ENCODE measurements at places on chromosomes 4 and X.

- DNase-seq: no peak
Observed at GRCh38 chr4:44422912-44423311, 25.7 kb downstream of the KCTD8 start.

DNA sequence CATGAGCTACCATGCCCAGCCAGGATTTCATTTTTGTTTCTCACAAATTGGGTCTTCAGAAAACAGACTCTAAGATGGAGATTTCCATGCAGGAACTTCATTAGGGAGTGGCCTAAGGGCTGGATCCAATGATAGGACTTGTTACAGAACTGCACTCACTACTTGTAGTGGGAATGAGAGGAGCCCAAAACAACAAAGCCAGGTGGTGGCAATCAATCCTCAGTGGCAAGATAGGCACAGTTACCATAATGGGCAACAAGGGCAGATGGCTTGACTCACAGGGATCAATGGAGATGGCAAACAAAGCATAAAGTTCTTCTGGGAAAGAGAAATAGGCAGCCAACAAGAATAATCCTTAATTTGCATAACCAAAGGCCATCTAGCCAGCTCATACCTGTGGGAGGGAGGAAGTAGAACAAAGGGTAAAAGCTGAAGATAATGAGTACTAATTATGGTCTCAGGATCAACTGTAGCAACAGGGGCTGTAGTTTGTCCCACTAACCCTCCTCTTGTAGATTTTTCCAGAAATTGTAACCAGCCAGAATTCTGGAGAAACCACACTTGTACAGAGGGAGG lies 72.8 kb upstream of the MAPK10 start:
- DNase-seq: no peak

DNA sequence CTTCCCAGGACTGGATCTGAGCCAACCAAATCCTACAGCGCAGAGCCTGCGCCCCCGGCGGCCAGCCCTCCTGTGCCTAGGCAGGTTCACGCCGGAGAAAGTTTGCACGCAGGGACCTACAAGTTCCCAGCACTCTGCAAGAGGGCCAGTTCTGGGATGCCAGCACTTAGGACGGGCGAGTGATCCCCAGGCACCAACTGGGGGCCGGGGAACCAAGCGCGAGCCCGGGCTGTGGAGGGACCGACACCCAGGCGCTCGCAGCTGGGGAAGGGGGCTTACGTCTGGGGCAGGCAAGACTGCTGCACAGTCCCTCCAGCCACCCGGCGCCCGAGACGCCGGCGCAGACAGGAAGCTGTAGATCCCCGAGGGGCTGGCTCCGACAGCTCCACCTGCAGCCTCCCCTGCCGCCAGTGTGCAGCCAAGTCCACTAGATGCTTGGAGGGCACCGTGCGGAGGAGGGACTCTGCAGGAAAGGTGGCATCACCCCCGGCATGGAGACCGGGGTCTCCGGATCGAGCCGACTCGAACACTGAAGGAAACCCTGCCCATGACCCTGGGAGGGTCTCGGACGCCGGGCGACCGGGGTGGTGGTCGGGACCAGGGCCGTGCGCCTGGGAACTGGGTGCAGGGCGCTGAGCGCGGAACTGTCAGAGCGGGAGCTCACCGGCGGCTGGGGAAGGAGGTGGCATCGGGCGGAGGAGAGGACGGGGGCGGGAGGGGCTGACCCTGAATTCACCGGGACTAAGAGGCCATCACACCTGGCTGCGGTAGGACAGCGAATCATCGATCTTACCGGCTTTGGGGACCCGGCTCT lies 566 bp downstream of the CORIN start:
- DNase-seq: no peak

GRCh38 chr4:119081542-119081859 lies 54.1 kb upstream of the MYOZ2 start:
- no peak for DNase-seq

GRCh38 chrX:100677611-100678181 lies 33.7 kb downstream of the SRPX2 start:
- DNase-seq: no peak

- no peak for DNase-seq
Observed at GRCh38 chrX:110851780-110852179, 56.2 kb upstream of the CHRDL1 start.

DNA sequence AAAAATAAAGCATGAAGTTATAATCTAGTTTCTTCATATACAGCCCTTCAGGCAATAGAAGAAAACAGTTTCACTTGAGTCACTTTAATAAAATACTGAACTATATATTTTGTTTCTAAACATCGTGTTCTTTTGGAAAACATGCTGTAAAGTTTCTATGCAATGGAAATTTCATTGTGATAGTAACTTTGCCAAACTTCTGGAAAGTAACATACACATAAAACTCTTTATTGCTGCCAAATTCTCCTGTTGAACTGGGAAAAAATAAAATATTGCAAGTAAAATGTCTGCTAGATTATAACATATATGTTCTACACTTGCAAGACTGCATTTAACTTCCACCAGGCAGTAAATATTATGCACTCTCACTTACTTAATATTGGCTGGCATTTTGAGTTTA lies 635.4 kb downstream of the SPRY1 start:
- DNase-seq: no peak

DNA sequence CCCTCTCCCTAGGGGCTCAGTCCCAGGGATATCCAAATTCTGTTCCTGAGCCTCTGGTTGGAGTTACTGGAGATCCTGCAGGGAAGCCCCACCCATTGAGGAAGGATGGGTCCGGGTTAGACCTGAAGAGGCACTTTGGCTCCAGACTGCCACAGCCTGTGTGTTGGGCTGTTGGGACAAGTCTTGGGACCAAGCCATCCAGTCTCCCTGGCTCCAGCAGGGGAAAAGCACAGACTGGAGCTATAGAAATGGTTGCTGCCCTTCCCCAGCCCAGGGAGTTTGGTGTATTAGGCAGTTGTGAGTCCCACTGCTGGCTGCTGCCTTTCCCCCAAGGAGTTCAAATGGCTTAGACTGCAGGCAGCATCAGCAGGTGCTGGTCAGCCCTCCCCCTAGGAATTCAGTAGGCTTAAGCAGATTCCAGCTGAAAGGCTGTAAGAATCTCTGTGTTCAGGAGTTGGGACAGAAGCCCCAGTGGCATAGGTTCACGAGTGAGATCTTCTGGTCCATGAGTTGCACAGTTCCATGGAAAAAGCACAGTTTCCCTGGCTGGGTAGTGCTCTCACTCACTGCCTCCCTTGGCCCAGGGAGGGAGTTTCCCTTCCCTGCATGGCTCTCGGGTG lies 344.0 kb upstream of the EPHA5 start:
- DNase-seq: no peak

GRCh38 chr4:52372747-52373146 lies 286.4 kb downstream of the USP46 start:
- no peak for DNase-seq

DNA sequence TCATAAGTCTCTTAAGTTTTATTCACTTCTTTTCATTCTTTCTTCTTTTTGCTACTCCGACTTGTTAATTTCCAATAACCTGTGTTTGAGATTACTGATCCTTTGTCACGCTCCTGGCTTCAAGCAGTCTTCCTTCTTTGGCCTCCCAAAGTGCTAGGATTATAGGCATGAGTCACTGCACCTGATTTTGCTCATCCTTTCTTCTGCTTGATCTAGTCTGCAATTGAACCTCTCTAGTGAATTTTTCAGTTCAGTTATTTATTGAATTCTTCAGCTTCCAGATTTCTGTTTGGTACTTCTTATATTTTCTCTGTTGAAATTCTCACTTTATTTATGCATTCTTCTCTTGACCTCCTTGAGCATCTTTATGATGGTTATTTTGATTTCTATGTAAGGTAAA lies 38.6 kb upstream of the SYTL5 start:
- no peak for DNase-seq

DNA sequence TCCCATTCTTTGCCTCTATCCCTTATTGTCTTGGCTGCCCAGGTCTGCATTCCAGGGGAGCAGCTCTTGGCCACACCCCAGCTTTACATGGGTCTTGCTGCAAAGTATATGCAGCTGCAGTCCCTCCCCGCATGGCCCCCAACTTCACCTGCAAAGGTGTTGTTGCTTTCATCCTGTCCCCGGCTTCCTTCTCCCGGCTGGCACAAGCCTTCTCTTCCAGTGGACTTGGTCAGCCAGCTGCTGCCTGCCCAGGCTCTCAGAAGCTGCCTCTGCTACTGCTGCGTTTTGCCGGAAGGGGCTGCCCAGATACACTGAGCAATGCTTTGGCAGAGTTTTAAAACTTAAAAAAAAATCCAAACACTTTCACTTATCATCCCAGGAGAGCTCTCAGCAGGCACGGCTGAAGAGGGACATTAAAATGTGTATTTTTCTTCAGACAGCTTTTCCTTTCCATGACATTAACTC lies 121.2 kb upstream of the PDLIM3 start:
- DNase-seq: no peak

- no peak for DNase-seq
Observed at GRCh38 chrX:25039036-25039435, 23.3 kb upstream of the ARX start.

DNA sequence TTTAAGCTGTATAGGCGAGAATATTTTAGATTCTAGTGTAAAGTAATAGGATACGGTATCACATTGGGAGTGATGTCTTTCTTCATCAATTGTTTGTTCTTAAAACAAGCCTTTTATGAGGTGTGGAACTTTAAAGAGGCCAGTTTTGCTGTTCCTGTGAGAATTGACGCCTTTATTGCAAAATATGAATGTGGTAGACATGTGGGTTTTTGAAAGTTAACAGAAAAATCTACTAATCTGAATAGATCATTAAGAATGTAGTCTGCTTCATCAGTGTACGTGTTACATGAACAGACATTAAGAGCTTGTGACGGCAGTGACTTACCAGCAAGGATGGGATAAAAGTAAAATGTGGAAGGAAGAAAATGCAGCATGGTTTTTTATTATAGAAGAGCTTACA lies 63.8 kb downstream of the STOX2 start:
- DNase-seq: no peak

- no peak for DNase-seq
Observed at GRCh38 chrX:44903830-44904530, 31.0 kb downstream of the KDM6A start.

DNA sequence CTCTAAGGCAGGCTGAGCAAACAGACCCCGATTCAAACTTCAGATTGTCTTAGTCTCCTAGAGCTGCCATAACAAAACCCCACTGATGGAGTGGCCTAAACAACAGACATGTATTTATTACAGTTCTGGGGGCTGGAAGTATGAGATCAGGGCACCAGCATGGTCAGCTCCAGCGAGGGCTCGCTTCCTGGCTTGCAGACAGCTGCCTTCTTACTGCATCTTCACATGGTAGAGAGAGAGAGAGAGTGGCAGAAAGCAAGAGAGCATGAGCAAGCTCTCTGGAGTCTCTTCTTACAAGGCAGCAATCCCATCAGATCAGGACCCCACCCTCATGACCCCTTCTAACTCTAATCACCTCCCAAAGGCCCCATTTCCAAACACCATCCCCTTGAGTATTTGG lies 22.3 kb upstream of the SORCS2 start:
- no peak for DNase-seq

DNA sequence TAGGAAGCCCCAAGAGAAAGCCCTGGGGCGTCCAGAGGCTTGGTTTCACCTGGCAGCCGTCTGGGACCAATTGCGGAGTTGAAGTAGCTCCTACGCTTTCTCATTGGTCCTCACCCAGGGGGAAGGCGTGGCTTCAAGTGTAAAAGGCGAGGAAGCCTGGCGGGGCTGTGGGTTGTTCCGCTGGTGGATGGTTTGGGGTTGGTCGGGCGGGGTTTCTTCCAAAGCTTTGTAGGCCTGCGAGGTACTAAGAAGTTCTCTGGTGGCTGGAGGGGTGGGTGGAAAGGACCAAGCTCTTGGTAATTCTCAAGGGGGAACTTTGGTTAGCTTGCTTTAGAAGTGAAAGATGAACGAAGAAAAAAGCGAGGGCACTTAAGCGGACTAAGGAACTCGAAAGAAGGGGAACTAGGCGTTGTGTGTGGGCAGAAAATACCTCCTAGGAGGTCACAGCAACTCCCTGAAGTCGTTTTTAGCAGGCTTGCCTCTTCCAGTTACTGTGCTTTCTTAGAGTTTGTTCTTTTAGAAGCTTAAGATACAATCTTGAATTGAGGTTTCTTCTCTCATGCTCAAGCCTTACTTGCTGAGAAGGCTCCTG lies 36.6 kb downstream of the CCNG2 start:
- DNase-seq: peak; percentile 75

DNA sequence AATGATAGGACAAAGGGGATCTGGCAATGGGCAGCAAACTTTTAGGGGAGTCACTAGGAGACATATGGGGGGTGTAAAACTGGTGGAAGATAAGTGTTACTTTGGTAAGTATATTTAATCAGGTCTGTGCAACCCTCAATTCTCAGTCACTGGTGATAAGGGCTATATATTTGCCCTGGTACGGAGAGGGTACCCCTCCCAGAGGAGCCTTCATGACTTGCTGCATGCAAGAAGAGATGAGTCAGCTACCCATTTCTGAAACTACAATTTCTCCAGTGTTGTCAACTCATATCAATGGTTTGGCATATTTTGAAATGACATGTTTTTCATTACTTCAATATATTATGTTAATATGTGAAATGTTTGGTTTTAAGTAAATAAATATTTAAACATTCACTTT lies 14.3 kb downstream of the SMARCAD1 start:
- DNase-seq: no peak

- no peak for DNase-seq
Observed at GRCh38 chrX:15384304-15384703, at the start of gene VEGFD. TSS of gene VEGFD (minus strand) at chrX:15384413. CDS start at chrX:15383946, 467 bp downstream.

GRCh38 chr4:53186714-53187358 lies 179.0 kb downstream of the SCFD2 start:
- DNase-seq: no peak

DNA sequence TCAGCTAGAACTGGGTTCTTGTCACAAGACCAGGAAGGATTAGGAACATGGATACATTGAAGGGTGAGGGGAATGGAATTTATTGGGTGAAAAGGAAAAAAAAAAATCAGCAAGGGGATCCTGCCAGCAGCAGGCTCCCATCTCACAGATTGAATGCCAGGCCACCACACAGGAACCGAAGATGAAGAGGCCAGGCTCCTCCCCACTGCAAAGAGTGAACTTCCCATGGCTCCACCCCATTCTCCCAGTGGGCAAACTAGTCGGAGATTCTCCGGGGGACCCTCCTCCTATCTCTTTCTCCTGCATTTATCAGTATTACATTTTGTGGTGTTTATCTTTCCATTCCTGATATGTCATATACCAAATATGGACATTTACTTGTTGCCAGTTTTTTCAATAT lies 46.0 kb upstream of the MAGED1 start:
- DNase-seq: no peak

GRCh38 chrX:137482136-137482535 lies 83.8 kb upstream of the ZIC3 start:
- no peak for DNase-seq

- no peak for DNase-seq
Observed at GRCh38 chr4:40552536-40552935, 77.1 kb downstream of the RBM47 start.

Data from stimulated activated CD8-positive, alpha-beta memory T cell treated with anti-CD3 and anti-CD28 coated beads, Interleukin-7, amount 100 ng/mL, for 48 hours (primary cell).